ENCODE measurements at places on chromosomes 7 and 10.

GRCh38 chr10:130636313-130636930 lies 500.2 kb downstream of the GLRX3 start:
- DNase-seq = no peak

GRCh38 chr7:34165927-34166550 lies 260.7 kb downstream of the BMPER start:
- DNase-seq = no peak

DNA sequence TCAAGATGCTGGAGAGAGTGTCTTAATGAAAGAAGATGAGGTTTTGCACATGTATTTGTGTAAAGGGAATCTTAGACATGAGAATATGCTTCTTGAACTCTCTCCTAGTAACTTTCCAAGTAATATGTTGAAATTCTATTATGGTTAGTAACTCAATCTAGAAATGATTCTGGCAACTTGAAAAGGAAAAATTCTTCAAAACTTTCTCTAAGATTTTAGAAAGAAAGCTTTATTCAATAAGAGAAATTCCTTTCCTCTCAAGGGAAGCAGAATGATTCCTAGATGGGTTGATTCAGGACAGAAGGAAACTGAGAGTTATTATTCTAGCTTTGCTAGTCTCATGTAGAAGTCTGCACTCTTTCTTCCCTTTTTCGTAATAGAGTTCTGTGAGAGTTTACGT lies 364.3 kb upstream of the PLXDC2 start:
- no peak for DNase-seq

DNA sequence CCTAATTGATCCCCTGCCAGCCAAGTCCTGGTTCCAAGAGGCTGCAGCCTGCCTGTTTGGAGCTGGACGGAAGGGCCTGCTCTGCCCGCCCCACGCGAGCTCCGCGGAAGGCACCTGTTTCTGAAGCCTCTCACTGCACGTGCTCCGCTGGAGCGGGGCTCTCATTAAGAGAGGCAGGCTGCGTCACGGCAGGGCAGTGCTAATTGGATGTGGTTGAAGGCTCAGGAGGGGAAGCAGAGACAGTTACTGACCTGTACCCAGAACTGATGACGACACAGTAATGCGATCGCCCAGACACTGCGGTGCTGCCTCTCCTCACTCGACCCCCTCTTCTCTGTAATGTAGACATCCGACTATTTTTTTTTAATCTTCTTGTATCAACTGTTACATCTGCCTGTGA lies 411.1 kb upstream of the MGMT start:
- no peak for DNase-seq

Measured in cortex of kidney (tissue), 1 donor.